H4 (cell line): ENCODE measurements at places on chromosomes 3 and 15. TPM values are rescaled to one million over a fixed set of nuclear protein-coding genes. Genes with fewer than 3 reads are reported as not detected.
A peak's percentile ranks its signal among the peaks of the same experiment; 100 is the strongest.

DNA sequence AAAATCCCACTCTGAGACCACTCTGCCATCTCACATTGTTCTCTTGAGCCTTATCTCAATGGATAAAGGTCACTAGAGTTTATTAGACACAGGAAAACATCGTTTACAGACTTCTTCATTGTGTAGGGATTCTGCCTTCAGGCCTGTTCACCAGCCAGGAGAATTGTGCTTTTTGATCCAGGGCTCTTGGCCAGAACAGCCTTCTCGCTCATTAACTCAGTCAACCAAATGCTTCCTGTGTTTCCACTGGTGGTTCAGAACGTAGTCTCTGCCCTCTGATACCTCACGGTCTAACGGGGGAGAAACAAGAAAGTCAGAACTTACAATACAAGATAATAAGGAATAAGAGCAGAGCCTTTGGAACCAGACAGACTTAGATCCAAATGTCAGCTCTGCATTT is 54.2 kb upstream of the TSEN2 start:
- DNase-seq: no peak

SRP14 gene
- total RNA-seq: 317 and 358 TPM in 2 replicates

DNA sequence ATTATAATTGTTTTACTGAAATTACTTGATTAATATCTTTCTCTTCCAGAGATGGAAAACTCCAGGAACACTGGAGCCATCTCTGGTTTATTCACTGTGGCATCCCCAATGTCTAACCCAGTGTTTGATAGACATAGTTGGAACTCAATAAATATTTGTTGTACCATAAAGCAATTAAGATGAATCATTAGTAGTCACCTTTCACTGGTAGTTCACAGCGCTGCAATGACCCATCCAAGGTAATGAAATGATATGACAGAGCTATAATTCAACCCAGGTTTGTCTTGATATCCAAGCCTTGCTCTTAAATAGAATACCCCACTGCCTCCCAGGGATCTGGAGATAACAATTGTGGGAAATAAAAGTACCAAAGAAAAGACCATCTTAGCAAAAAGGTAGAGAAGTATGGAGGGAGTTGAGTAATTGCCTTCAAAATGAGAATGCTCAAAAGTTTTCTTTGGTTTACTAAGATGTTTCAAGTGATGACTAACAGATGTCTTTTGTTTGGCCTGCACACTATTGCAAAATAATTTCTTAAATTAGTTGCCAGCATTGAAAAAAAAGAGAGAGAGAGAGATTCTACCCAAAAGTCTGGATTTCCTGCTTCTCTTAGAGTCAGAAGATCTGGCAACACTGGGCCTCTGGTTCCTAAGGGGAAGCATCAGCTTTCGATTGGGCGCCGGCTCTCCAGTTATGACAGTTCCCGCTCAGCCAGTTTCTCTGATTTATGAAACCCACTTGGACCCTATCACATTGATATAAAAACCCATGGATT is 348.5 kb downstream of the ERC2 start:
- no peak for DNase-seq

- DNase-seq: no peak
Measured at GRCh38 chr3:187989575-187990153, 164.3 kb upstream of the LPP start.

- peak; percentile 28 for DNase-seq
Measured at GRCh38 chr15:51403072-51403878, 61.8 kb downstream of the GLDN start.

CLSTN2 gene
- 3.9 and 4.1 TPM in 2 replicates for total RNA-seq

GRCh38 chr3:113018536-113019181 is 27.9 kb downstream of the GTPBP8 start:
- no peak for DNase-seq

DNA sequence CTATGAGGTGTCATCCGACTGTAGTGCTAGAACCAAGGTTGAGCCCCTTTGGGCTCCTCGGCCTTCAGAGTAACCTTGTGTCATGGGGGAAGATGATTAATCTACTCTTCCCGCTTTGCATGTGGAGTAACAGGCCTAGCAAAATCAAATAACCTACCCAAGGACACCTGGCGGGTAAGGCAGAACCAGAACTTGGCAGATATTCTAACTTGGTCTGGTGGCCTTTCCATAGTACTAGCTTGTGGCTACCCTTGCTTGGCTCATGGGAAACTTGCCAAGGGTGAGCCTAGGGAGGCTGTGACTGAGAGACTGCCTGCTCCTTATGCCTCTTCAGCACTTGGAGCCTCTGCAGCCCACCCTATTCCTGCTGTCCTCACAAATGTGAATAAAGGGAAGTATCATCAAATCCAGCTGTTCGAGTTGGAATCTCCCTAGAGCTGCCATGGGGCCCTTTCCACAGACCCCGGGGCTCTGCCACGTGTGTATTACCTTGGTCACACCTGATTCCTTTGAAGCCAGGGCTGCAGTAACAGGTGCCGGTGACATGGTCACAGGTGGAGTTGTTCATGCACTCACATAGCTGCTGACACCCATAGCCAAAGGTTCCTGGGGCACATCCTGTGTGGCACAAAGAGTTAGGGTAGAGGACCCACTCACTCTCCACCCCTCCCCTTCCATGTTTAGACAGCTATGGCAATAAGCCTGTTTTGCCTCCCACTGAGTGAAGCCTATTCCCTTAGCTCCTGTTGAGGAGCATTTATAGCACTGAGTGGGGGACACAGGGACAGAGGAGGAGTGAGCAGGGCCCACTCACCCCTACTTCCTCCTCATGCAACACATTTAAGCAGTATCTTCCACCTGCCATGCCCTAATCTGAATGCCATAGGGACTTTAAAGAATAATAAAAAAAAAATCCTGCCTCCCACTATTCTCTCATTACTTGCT is 46.0 kb downstream of the RAB11A start:
- DNase-seq: no peak
